ENCODE measurements at places on chromosomes 16 and 17.

GRCh38 chr17:61442878-61443474, 9.2 kb upstream of the TBX4 start:
- DNase-seq: no peak

DNA sequence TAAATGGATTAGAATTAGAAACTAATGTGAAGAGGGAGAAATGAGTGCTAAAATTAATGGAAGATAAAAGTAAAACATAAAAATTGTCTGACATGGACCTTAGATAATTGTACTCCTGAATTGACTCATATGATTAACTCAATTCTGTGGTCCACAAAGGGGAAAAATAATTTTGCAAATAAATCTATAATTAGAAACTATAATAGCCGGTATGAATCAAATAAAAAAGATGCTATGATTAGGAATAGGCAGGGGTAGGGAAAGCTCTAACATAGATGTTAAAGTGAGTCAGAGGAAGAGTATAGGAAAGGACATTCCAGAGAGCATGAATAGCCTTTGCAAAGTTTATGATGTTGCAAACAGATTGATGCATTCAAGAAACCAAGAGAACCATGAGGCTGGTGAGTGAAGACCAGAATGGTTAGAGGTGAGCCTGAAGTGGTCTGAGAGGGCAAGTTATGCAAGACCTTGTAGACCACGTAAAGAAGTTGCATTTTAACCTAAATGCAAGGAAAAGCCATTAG, 262.1 kb upstream of the CA10 start:
- DNase-seq: no peak

GRCh38 chr16:25143928-25144327, 32.4 kb downstream of the LCMT1 start:
- no peak for DNase-seq

DNA sequence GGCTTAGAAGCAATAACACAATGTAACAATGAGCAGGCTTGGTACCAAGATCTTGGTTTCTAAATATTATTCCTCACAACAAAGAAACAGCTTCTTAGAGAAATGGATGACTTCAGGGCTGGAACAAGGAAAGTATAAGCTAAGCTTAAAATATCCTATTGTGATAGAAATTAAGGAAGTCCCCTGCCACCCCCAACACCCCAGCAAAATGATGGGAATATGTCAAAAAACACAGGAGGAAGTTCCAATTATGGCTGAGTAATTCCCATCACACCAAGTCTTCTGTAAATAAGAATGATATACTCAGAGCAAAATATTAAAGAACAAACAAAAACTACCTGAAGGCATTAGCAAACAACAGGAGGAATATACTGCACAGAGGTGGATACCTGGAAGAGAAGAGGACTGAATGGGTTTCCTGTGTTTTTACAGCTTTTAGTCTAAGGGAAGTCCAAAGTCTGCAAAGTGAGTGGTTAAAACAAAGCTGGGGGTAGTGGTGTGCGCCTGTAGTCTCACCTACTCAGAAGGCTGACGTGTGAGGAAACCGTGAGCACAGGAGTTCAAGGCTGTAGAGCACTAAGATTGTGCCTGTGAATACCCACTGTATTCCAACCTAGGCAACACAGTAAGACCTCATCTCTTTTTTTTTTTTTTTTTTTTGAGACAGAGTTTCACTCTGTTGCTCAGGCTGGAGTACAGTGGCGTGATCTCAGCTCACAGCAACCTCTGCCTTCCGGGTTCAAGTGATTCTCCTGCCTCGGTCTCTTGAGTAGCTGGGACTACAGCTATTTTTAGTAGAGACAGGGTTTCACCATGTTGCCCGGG, 17.1 kb upstream of the ATP6V0A1 start:
- no peak for DNase-seq

- no peak for DNase-seq
These were observed 432.7 kb upstream of the ASIC2 start for GRCh38 chr17:33725675-33726271.

DNA sequence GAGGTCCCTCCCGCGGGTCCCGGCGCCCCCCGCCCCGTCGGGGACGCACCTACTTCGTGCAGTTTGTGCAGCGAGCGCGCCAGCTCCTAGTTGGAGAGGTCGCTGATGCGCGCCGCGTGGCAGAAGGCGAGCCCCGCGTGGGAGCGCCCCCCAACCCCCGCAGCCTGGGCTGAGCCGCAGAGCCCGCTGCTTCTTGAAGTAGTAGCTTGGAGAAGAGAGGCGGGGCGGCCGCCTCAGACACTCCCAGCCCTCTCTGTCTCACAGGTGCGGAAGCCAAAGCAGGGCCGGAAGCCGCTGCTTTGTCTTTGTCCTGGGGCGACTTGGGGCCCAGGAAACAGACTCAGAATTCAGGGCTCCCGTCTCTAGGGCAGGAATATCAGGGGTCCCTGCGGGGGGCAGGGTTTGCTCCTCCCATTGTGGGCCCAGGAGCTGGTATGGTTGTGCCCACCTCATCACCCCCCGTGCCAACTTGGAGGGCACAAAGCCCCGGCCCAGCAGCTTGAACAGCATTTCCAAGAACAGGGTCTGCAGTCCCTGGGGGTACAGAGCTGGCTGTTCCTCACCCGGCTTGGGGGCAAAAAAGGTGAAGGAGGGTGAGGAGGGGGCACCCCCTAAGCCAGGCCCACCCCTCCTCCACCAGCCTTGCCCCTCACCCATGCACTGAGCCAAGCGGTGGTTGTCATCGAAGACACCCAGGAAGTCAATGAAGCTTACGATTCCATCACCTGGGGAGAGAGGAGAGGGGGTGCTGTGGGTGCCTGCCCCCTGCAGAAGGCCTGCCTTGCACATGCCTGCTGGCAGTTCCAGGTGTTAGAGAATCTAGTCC, 13.5 kb downstream of the SPATA32 start:
- DNase-seq: no peak

GRCh38 chr17:60353773-60354172, 38.2 kb downstream of the USP32 start:
- DNase-seq: no peak

- DNase-seq: no peak
These were observed 719.0 kb downstream of the KCNJ2 start for GRCh38 chr17:70888324-70888723.

GRCh38 chr17:75913537-75914210, 9.0 kb upstream of the MRPL38 start:
- no peak for DNase-seq

DNA sequence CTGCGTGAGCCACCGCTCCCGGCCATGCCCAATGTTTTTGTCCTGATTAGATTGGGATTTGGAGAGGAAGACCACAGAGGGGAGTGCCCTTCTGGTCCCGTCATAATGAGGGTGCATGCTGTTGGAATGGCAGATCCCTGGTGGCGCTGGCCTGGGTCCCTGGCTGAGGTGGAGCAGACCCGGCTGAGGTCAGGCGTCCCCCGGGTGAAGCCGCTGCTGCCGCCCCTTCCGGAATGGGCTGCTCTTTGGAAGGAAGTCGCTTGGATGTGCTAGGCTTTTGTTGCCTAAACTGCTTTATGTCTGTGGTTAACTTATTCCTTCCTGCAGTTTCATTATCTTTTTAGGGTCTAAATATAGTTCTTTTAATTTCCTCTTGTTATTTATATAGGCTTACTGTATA, 120.3 kb upstream of the CHMP6 start:
- DNase-seq: no peak

DNA sequence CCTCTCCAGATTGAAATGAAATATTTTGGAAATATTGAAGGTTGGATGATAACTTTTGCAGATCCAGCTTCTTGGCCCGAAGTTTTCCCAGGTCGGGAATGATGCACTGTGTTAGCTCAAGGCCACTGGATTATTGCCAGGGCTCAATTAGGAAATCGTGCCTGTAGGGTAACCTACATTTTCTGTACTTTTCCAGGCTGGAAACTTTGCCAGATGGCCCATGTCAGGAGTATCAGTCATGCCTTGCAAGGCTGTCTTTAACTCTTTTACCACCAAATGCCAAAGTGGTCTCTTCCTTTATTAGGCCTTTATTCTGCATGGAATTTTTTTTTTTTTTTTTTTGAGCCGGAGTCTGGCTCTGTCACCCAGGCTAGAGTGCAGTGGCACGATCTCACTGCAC, 8.9 kb upstream of the SEC14L1 start:
- no peak for DNase-seq

- DNase-seq: no peak
These were observed 18.8 kb downstream of the TANC2 start for GRCh38 chr17:62984801-62985200.

Data from NCI-H1417 treated with DMSO at 0.1 percent for 48 hours (cell line).